ENCODE measurements at places on chromosomes 6 and 20.

GRCh38 chr6:170357812-170358211 is 51.3 kb downstream of the FAM120B start:
- no peak for DNase-seq

GRCh38 chr6:16249971-16250370 is 11.6 kb downstream of the GMPR start:
- peak; percentile 19 for DNase-seq

DNA sequence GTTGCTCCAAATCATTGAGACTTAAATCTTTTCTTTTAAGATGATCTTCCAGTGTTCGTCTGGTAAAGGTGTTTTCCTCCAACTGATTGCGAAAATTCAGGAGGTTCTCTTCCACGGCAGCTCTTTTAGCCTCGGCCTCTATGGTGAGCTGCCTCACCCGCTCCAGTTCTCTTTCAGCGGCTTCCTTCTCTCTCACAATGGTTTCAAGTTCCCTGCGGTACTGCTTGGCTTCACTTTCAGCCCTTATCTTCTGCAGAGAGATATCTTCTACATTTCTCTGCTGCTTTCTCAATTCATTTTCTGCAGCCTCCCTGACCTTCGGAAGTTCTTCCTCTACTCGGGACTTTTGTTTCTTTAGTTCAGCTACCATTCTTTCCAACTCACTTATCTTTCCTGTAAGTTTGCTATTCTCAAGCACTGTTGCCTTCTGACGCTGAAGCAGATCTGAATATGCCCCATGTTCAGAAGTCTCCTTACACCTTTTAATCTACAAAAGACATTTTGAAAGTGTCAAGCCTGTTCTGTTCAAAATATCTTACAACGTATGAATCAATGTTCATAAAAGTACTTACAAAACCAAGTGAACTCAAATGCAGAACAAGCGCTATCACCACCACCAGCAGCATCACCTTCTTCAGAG is 22.3 kb downstream of the DST start:
- no peak for DNase-seq

DNA sequence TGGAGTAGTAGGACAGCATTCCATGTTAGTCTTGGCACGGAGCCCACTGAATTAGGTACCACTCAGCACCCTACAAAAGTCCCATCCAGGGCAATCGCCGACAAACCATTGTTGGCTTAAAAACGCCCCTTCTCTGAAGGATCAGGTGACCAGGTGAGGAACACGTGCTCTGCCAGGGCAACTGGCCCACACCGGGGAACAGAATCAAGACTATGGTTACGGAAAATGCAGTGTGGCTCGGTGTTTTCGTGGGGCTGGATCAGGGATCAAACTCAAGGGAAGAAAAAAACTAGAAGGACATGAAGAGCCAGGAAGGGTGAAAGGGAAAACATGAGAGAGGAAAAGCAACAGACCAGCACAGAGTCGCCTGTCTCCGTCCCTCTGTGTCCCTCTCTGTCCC is 177.8 kb upstream of the ARID1B start:
- no peak for DNase-seq

GRCh38 chr6:7725849-7726415 is at the start of gene BMP6:
Gene BMP6 (plus strand): TSS chr6:7726099. CDS start chr6:7726956, 857 bp downstream.
- peak; percentile 58 for DNase-seq

DNA sequence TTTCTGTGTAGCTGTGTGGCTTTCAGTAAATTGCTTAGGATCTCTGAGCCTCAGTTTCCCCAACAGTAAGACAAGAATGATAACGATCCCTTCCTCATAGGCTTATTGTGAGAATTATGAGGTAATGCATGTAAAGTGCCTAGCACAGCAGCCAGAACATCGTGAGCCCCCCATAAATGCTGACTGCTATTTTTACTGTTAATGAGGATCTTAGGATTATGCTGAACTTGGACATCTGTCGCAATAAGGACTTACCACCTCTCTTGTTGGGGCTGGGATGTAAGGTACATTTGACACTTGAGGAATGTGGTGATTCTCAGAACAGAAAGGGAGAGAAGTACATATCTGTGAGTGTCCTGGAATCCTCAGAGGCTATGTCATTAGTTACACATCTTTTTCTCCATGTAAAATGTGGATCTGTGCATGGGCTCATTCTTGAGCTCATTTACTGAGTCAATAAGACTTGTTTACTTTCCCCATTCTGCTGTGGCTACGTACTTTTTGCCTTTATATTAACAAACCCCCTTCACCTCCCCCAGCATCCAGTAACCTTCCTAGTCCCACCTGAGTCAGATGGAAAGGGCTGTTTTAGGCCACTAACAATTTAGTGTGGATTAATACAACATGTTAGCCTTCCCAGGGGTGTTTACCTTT is 64.4 kb upstream of the PLEKHG1 start:
- DNase-seq: no peak

- no peak for DNase-seq
Measured at GRCh38 chr6:3446184-3446583, 10.7 kb downstream of the SLC22A23 start.

DNA sequence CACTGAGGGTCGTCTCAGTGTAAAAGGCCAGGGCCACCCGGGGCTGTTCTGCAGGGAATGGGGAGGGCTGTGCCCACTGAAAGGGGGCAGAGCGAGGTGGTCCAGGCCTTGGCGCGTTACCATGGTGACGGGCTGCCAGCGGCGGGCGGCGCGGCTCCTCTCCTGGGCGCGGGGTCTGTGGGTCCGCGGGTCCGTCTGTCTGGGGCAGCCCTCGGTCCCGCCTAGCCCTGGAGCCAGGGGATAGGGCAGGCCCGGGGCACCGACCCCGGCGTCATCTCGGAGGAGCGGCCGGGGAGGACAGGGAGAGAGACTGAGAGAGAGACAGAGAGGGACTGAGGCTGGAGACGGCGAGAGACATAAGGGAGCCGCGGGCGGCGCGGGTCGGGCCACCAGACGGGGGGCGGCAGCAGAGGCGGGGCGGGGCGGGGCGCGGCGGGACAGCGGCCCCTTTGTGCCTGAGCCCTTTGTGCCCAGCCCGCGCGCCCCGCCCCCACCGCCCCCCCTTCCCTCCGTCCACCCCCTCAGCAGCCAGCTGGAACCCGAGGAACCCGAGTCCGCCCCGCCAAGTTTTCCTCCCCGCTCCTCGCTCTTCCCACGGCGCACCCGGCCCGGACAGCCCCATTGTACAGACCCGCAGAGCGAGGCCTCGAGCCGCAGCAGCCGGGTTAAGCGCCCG is at the start of gene KIAA1755:
KIAA1755 (minus strand) TSS at position 358 of the 676 bp plus-strand sequence; CDS start at position 123, 235 bp downstream.
- DNase-seq: no peak

DNA sequence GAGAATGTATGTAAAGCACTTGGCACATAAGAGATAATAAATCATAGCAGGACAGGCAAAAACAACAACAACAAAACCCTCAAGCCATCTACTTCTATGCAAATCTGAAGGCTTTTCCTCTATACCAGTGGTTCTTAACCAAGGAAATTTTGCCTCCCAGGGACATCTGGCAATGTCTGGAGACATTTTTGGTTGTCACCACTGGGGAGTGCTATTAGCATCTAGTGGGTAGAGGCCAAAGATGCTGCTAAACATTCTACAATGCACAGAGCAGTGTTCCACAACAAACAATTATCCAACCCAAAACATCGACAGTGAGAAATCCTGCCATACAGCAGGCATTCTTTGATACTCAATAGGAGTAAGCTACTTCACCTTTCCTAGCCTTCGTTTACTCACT is 28.2 kb downstream of the NDRG3 start:
- no peak for DNase-seq

DNA sequence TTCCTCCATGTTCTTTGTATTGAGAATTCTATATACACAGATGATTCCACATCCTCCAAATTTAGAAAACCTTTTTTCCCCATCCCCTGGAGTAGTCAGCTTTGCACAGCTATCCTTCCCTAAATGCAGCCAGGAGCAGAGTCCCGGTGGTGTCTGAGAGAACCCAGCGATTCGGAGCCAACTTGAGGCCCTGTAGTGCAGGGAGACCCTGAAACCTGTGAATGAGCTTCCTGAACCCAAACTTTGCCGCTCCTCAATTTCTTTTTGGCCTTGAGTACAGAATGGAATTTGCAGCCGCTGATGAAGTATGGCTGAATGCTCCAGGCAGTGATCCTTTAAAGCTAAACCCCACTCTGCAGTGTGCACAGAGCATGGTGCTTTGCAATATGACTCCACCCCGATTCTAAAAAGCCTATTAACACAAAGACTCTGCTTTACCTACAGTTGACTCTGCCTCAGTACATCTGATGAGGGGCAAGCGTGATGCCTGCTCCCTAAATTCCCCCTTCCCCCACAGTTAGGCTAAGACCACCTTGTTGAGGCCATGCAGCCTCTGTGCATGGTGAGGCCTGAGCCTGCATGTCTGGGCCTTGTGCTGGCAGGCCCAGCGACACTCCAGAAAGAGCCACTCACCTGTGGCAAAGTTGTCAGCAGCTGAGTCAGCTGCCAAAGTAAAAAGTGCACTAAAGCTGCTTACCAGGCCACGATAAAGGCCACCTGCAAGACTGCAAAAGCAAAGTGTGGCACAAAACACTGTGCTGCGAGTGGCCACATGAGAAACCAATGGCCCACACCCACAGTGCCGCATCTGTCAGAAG is 82.1 kb downstream of the PLEKHG1 start:
- DNase-seq: no peak

DNA sequence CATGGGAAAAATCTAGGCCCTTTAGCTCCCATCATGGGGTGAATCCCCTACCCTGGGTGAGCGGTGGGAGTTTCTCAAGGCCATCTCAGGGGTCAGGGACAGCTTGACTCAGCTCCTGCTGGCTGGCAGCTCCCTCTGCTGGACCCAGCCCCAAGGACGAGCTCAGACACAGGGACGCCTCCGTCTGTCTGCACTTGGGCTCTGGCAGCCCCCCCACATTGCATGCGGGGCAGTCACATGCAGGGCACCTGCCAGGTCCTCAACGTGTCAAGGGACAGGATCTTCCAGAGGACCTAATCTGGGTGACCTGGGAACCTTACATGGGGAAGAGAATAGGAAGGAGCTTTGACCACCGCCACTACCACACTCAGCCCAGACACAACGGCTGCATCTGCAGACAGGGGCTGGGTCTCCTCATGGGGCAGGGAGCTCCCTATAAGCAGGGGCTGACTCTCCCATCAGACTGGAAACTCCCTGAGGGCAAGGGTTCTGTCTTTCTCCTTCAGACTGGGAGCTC is 173.4 kb downstream of the MRPL14 start:
- DNase-seq: no peak

- no peak for DNase-seq
Measured at GRCh38 chr6:26507658-26508057, 7.6 kb downstream of the BTN1A1 start.
